ENCODE measurements at places on chromosomes 6 and 20.

DNA sequence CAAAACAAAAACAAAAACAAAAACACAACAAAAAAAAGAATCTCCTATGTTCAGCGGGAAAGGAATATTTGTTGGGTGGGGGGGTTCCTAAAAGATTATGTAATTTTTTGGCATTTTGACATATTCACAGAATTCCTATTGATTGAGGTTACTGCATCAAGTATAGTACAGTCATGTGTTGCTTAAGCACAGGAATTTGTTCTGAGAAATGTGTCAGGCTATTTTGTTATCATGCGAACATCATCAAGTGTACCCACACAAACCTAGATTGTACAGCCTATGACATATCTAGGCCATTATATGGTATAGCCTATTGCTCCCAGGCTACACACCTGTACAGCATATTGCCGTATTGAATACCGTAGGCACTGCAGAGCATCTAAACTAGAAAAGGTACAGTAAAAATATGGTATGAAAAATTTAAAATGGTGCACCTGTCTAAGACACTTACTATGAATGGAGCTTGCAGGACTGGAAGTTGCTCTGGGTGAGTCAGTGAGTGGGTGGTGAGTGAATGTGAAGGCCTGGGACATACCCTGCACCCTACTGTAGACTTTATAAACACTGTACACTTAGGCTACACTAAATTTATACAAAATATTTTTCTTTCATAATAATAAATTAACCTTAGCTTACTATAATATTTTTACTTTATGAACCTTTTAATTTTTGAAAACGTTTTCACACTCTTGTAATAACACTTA, 110.6 kb downstream of the CDKAL1 start:
- no peak for DNase-seq

- DNase-seq, result no peak
Observed at GRCh38 chr6:145508107-145508506, 227.2 kb downstream of the EPM2A start.

DNA sequence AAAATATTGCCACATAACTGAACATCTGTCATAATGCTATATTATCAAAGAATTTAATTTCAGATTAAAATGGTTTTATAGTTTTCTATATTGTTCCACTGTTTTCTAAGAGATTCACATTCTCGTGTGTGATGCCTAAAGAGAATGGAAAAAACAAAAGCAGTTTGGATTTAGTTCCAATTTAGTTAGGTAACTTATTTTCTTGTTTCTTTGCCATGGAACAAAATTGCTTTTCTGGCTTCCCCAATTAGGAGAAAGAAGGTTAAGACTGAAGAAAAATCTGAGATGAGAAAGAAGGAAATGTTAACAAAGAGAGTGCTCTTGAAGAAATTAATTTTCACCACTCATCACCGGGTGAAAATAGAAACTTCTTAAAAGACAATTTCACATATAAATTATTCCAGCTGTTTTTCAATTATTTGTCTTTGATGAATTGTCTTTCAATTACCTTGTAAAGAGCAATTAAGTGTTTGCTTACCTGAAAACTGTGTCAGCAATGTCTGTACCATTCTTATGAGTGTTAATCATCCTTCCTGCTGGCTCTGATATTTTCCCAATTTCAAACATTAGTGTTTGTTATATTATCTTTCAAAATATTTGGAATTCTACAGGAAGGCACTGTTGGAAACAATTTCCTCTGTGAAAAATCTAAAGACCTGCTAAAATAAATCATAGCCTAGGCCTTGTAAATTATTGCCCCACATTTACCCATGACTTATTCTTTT, 19.5 kb downstream of the PHACTR2 start:
- no peak for DNase-seq

DNA sequence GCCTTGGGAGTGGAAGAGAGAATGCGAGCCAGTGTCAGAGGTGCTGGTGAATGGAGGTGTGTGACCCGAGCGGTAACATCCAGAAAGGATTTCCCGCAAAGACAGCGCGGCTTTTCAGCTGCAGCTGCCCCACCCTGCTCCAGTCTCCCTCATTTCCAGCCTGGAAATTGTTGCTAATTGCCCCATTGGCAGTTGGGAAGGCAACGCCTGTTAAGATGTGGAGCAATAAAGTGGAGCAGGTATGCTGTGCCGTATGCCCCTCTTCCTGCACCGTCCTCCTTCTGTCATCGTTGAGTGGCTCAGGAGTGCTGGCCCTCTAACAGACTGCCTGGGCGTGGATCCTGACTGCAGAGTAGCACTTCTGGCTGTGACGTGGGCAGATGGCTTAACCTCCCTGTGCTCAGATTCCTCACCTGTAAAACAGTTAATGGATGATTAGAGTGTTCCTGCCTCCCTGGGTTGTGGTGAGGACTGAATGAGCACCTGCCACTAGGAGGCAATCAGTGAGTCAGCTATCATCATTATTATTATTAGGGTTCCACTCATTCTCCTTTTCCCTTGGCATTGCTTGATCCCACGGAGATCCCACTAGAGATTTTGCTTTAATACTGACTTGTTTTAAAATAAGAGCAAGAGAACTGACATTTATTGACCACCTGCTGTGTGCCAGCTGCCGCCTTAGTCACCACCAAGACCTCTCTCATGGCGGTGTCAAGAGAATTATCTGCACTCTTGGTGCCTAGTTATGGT, 11.7 kb downstream of the ARFGEF2 start:
- no peak for DNase-seq

DNA sequence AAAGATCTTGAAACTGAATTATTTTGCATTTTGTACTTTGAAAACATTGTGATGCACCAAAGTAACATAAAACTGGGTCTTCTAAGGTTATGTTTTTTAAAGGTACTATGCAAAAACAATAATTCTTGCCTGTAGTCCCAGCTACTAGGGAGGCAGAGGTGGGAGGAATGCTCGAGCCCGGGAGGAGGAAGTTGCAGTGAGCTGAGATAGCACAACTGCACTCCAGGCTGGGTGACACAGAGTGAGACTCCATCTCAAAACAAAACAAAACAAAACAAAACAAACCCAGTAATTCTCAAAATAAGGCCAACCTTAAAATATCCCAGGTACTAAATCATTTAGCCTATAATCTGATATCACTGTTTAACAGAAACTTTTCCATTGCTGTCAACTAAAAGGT, 269.6 kb downstream of the KHDC1L start:
- no peak for DNase-seq

DNA sequence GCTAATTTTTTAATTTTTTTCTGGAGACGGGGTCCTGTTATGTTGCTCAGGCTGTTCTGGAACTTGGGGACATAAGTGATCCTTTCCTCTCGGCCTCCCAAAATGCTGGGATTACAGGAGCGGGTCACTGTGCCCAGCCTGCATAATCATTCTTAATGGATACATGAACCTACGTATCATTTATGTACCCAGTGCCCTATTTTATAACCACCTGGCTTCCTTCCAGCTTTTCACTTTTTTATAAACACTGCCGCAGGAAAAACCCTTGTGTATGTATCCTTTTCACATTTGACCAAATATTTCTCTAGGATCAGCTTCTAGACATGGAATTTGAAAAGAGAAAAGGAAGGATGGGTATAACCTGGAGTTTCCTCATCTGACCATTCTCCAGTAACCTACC, 85.6 kb upstream of the RIN2 start:
- no peak for DNase-seq

- DNase-seq, result no peak
Observed at GRCh38 chr20:47348539-47349142, 7.9 kb downstream of the ZMYND8 start.

GRCh38 chr6:20808439-20808838, 274.2 kb downstream of the CDKAL1 start:
- DNase-seq, result no peak

GRCh38 chr6:1187293-1188131, 124.4 kb upstream of the FOXQ1 start:
- DNase-seq, result no peak

DNA sequence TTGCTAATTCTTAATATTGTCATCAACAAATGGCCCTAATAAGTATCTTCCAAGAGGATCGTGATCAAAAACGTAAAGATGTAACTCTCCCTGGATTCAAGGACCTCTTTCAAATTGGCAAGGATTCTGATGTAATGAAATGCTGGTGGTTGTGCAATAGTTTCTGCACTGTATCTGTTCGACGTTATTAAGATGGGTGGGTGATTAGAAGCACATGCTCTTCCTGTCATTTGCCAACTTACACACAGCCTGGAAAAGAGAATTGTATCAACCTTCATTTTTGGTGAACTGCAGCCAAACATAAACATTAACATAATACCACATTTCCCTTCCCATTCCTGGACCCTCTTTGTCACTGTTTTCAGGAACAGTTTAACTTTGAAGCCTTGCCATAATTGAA, 9.8 kb downstream of the FOXQ1 start:
- no peak for DNase-seq
